ENCODE measurements at places on chromosomes 2 and 18.

DNA sequence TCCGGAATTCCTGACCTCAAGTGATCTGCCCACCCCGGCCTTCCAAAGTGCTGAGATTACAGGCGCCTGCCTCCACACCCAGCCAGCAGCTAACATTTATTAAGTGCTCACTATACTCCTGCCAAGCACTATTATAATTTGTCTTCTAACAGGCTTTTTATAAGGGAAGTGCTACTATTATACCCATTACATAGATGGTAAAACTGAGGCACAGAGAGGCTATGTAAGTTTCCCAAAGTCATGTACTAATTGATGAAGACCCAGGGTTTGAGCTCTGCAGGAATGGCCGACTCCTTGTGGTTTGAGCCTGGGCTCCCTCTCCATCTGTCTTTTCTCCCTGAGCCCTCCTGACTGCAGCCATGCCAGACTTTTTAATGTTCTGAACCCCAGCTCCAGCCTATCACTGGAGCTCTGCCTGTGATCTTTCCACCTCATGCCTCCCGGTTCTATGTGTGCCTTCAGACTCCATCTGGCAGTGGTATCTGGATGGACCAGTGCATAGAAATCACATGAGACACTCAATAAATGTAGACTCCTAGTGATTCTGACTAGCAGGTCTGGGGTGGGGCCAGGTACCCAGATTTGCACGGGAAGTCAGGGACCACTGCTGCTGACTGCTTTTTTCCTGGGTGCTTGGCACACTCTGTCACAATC, 197.1 kb downstream of the NEDD4L start:
- DNase-seq, result no peak

- DNase-seq, result no peak
These were observed 76.2 kb downstream of the TGFA start for GRCh38 chr2:70477441-70477844.

GRCh38 chr2:219709331-219709761, 81.9 kb downstream of the SLC4A3 start:
- DNase-seq, result no peak

- no peak for DNase-seq
These were observed 61.6 kb downstream of the POLR1A start for GRCh38 chr2:86044045-86044444.

- no peak for DNase-seq
These were observed 11.5 kb upstream of the NFATC1 start for GRCh38 chr18:79384151-79384807.

DNA sequence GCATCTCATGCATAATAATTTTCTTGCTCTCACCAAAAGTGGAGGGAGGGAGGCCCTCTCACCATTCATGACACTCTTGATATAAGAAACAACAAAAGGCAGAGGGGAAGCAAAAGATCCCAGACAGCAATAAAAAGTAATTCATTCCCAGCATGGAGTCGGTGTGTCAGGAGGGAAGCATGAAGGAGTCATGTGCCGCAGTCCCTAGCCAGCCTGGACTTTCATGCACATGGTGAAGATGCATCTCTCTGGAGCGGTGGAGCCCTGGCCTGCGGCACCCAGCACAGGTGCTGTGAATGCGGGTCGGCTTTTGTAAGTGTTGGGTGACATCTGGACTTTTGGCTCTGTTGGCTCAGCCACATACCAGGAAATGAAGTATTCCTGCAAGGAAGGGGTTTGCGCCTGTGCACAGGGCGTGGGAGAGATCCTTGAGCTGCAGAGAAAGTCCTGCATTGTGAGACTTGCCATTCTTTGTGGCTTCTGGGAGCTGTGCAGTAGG, 119.4 kb downstream of the COPS8 start:
- DNase-seq, result no peak

DNA sequence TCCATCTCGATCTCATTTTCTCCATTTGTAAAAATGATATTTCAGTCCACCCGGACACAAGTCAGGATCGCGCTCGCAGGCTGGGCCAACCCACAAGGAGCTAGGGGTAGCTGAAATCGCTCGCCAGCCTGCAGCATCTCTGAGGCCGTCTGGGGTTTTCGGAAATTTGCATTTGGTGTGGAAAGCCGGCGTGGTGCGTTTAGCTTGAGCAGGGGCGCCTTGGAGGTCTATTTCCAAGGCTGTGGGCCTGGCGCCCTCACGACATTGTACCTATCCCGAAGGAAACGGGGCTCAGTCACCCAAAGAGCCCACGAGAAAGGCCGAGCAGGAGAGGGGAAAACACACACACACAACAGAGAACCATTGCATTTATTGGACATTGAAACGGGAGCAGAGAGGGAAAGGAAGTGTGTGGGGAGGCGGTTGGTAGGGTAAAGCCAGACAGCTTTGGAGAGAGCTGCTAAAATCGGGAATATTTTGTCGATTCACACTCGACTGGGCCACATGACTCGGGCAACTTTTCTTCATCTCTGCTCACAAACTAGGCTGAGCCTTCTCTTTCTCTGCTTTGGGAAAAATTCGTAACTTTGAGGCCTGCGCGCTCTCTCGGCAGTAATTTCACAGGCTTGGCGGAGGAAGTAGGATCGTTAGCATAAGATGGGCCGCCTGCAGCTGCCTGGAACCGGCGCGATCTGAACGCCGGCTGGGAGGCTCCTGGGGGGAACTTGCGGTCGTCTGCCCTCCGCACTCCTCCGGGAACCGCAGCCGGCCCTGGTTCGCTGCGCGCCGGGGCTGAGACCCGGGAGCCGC, 1.1 kb upstream of the HOXD8 start:
- no peak for DNase-seq

- no peak for DNase-seq
These were observed 2.5 kb downstream of the SP100 start for GRCh38 chr2:230418341-230419016.

- DNase-seq, result peak; percentile 90
These were observed 71.0 kb upstream of the CYP1B1 start for GRCh38 chr2:38146907-38147307.

DNA sequence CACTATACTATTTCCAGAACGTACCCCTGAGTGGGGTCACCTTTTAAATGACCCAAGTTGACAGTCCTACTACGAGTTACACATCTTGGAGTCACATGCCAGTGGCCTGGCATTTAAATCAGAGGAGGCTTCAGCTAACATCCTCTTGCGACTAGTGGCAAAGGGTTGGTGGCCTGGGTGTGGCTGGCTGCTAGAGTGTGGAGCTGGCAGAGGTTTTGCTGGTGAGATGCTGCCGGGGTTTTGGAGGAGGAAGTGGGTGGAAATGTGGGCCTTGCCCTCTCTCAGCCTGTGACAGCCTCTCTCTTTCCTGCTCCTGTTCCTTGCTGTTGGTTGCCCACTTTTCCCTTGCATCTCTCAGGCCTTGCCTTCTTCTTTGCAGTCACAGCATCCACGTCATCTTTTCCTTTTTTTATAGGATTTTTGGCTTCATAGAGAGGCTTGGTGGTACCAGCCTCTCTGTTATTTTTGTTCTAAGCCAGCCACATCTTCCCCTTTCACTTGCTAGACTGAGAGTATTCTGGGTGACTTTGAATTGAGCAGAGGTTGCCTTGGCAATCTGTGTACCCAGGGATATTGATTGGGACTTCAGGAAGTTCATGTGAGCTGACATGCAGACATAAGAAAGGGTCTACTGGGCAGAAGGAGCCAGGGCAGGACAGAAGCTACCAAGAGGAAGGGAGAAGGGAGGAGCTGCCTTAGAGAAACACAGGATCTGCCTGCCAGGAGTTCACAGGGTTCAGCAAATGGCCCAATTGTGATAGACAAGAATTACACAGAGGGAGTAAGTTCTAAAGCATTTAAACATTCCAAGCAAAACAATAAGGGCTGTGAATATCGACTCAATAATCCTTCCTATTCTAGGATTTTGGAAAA, 55.4 kb downstream of the CDC42EP3 start:
- DNase-seq, result no peak

DNA sequence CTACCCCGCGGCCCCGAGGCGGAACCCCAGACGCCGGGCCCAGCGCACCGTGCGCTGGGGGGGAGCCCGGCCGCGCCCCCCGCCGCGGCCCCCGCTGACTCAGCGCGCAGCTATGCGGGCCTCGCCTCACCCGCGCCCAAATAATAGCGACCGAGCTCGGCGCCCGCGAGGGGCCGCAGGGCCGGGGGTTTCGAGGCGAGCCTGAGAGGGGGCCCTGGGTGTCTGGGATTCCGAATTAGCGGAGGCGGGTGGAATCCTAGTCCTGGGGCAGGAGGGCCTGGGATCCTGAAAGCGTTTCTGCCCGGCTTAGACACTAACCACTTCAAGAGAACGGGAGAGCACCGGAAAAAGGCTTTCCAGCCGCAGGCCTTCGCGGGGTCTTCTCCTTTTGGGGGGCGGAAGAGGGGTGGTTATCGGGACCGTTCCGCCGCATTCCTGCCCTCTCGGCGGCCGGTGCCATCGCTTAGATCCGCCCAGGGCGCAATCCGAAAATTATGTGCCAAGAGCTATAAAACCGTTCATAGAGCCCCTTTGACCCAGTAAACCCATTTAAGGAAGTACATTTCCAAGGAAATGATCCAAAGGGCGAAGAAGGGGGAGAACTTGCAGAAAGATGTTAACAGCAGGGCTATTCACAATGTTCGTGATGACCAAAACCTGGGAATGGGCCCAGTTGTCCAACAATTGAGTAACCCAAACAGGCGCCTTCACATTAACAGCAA, 681 bp upstream of the ROCK2 start:
- DNase-seq, result peak; percentile 50

- DNase-seq, result no peak
These were observed 675 bp upstream of the SPIRE1 start for GRCh38 chr18:12658426-12659138.

DNA sequence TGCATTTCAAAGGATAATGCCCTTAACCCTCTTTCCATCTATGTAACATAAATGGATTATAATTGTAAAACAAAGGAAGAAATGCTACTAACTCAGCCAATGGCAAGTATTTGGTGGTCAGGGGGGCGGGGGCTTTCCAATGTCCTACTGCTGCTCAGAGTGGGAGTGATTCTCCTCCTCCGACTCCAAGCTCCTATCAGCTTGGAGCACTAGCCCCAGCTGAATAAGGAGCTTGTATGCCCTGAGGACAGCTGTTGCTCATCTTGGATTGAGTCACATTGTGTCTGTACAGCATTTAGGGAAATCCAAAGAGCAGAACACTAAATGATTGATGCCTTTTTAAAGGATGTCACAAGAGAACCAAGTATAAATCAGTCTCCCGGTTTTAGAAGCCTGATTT, 105.6 kb upstream of the ZNF521 start:
- no peak for DNase-seq

DNA sequence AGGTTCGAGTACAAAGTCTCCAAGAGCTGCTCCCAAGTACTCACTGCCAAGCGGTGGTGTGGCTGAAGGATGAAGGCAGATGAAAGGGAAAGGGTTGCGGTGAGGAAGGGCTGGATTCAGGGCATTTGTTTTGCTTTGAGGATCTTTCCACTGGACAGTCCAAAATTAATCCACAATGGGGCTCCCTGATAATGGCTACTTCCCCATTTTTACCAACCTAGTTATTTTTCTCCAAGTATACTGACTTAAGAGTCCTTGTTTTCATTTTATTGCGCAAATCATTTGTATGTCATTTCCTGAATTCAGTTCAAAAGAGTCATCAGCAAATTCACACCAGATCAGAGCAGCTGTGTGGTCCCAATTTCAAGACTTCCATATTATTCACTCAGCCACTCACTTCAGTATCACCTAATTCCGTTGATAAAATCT, 464 bp upstream of the SESTD1 start:
- no peak for DNase-seq

DNA sequence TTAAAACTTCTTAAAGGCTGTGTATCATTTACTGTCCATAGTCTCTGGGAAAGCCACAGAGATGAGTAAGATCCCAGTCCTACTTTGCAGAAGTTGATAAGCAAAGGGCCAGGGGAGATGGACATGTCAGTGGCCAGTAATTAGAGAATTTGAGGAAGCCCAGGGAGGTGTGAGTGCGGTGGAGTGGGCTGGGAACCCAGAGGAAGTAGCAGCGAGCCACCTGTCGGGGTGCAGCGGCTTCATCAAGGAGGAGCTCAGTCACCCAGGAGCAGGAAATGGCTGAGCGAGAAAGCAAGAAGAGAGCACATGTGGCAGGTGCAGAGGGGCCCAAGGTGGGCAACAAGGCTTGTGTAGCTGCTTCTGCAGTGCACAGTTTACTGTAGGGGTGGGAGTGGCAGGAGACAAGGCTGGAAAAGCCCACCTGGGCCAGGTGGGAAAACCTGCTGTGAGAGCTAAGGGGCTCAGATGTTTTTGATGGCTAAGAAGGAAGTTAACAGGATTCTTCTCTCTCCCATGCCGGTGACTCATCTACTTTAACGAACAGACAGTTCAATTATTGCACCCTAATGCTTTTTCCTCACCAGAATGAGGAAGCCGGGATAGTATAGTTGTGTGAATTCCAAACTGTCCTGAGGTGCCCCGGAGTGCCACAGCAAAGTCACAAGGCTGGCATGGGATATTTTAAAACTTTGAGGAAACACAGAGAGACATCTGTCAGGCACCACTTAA, 34.8 kb upstream of the MGAT5 start:
- DNase-seq, result no peak

- no peak for DNase-seq
These were observed 199.2 kb upstream of the NT5C1B start for GRCh38 chr2:18788592-18788991.

GRCh38 chr2:47724221-47724981, 58.5 kb upstream of the MSH6 start:
- no peak for DNase-seq

- no peak for DNase-seq
These were observed 2.0 kb upstream of the HK2 start for GRCh38 chr2:74831693-74832530.

DNA sequence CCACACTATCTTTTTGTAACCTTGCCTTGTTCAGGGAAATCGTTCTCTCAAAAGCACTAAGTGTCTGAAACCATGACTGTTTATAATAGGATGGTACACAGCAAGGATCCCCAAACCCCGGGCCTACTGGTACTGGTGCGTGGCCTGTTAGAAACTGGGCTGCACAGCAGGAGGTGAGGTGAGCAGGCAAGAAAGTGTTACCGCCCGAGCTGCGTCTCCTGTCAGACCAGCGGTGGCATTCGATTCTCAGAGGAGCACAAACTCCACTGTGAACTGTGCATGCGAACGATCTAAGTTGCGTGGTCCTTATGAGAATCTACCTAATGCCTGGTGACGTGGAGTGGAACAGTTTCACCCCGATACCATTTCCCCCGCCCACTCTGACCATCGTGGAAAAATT, 81.8 kb upstream of the KCNJ3 start:
- no peak for DNase-seq

DNA sequence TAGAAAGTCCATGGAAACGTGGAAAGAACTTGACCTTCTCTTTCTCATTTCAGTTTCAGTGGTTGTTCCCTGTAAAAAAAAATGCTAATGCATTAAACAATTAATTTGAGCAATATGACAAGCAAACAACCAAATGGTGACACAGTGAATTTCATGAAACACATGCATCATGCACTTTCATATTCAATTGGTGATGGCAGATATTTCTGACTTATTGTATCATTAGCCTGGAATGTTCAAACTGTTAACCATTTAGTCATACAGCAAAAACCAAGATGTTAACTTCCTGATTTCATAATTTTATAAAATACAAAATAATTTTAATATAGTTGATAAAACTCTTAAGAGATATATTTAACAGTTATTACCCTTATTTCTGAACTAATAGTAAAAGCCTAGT, 85.5 kb downstream of the SCN1A start:
- DNase-seq, result no peak

GRCh38 chr18:76401498-76401897, 93.5 kb downstream of the ZNF516 start:
- no peak for DNase-seq
